ENCODE measurements at places on chromosomes 13 and 19. TPM values are rescaled to one million over a fixed set of nuclear protein-coding genes. Genes with fewer than 3 reads are reported as not detected.

PLK5 gene
- total RNA-seq: not detected

GZMM gene
- not detected for total RNA-seq

B3GLCT gene
- total RNA-seq: 6.1 TPM

GAS6 gene
- 209 TPM for total RNA-seq

ZNF730 gene
- total RNA-seq: under 0.01 TPM
